Effector memory CD4-positive, alpha-beta T cell (primary cell): ENCODE measurements at places on chromosomes 1 and 21.

GRCh38 chr1:245942856-245943255, 564.2 kb downstream of the SMYD3 start:
- DNase-seq = no peak

GRCh38 chr21:44330698-44331097, 8.5 kb downstream of the CFAP410 start:
- DNase-seq = no peak

GRCh38 chr1:17032741-17033140, 21.0 kb upstream of the ATP13A2 start:
- DNase-seq = no peak

GRCh38 chr1:18530587-18531502, 50.1 kb downstream of the KLHDC7A start:
- no peak for DNase-seq

DNA sequence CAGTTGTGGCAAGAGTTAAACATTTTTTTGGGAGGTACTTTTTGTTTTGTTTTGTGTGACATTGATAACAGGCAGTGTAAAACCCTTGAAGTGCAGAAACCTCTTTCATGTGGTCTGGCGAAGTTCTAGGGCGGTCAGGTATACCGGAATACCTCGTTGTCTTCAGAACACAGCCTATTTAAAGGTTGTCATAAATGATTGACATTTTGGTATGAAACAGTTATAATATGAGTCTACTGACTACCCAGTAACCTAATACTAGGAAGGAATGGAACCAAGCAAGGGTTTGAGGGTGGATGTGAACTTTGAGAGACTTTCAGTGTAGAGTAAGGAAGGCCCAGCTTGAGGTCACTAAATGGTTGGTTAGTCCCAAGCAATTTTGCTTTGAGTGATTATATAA, 40.5 kb downstream of the PATJ start:
- DNase-seq = peak; percentile 63

- DNase-seq = no peak
These were observed 216.3 kb downstream of the KIF26B start for GRCh38 chr1:245370905-245371581.

- no peak for DNase-seq
These were observed 20.7 kb downstream of the SH3BP5L start for GRCh38 chr1:248804771-248805681.
